ENCODE measurements at places on chromosomes 12 and 14.

GRCh38 chr12:29053567-29053966 lies 95.5 kb upstream of the FAR2 start:
- DNase-seq: no peak

DNA sequence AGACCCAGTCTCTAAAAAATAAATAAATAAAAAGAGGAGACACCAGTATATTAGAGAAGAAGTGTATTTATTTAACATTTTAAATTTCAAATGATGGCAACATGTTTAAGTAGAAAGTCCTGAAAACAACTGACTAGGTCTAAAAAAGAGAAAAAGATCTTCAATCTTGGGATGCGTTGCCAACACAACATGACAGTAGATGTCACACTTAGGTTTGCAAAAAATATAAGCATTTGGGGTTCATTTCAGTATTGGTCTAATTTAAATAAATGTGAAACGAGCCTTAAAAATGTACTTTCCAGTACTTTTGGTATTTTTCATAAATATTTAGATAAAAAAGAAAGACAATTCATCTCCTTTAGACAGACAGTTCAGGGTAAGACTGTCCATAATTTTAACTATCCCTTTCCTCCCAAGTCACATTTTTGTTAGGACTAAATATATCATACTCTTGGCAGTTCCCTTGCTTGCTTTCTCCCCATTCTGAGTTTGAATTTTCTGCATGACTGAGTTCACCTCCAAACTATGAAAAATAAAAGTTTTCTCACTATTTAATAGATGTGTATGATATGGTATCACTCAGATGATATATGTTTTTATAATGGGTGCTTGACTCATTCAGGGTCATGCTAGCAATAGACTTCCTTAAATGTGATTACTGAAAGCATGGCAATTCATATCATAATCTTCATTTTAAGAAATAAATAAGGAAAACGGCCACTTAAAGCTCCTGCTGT lies 4.3 kb downstream of the C14orf93 start:
- no peak for DNase-seq

DNA sequence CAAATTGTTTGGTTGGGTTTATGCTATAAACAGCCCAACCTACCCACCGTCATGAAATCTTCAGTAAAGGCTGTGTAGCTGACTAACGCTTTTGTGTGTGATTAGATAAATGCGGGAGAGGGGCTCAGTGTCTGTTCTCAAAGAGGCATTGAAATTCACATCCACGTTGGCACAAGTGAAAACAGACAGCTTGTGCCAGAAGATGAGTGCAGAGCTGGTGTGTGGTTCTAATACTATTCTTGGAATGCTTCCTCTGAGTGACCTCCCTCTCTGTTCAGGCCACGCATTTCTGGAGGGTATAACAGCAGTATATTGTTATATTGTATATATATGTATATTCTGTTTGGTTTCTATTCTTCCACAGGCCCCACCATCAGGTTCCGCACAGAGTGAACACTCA lies 263.8 kb downstream of the APAF1 start:
- no peak for DNase-seq

DNA sequence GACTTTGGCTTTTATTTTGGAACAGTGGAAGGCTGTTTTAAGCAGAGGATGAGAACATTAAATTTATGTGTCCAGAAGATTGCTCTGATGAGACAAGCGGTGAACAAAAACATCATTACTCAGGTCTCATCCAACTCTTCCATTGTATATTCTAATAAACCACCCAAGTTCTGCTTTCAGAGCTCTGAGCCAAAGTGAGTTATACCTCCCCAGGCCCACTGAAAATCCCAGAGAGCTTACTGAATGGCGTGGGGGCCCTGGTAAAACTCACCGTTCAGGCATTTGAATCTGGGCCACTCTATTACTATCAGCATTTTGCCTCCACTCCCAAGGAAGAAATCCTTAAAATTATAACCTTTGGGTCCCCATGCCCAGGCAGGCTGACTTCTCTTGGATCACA lies 122.0 kb upstream of the HIF1A start:
- no peak for DNase-seq

DNA sequence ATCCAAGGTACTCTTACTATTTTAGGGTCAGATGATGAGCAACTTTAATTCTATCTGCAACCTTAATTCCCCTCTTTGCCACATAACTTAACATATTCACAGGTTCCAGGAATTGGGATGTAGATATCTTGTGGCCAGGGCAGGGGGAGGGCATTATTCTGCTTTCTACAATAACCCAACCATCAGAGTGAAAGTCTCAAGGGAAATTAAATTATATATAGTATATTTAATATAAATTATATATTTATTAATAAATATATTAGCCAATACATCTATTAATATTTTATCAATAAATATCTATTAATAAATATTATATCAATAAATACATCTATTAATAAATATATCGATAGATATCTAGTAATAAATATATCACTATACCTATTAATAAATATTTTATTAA lies 11.7 kb upstream of the RAB21 start:
- DNase-seq: no peak

DNA sequence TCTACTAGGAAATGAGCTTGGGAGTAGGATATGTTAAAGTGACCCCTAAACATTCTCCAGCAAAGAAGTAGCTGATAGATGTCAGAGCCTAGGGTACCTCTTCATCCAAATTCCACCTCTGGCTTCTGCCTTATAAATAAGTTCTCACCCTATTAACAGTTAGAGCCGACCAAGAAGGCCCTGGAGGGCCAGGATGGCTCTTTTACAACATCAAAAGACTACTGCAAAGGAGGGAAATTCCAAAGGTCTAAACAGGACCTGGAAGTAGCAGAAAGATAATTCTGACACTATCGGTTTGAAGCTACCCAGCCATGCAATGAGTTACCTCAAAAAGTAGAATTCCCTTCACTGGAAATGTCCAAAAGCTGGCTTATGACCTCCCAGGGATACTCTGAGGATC lies 90.0 kb downstream of the PPM1H start:
- no peak for DNase-seq

DNA sequence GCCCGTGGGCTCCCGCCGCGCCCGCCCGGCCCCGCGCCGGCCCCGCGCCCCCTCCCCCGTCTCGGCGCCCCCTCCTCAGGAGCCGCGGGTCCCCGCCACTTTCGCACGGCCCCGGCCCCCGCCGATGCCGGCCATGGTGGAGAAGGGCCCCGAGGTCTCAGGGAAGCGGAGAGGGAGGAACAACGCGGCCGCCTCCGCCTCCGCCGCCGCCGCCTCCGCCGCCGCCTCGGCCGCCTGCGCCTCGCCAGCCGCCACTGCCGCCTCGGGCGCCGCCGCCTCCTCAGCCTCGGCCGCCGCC lies 263 bp downstream of the RCOR1 start:
- DNase-seq: peak; percentile 6

DNA sequence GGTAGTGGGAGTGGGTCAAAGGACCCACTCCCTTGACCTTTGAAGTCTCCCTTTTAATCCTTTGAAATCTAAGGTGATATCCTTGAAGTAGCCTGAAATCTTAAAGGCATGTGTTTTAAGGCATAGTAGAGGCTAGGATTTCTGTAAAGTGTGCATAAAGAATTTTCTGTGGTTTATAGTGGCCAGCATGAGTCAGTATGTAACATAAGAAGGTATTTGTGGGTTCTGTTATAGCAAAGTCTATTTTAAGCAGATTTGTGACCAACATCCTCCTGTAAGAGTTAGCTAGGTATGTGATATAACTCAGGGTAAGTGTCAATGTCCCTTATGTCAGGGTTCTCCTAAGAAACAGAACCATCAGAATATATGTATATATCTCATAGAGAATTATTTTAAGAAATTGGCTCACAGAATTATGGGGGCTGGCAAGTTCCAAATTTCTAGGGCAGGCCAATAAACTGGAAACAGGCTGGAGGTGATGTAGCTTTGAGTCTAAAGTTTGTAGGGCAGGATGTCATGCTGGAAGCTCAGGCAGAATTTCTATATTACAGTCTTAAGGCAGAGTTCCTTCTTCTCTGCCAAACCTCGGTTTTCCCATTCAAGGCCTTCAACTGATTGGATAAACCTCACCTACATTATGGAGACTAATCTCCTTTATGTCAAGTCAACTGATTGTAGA lies 18.7 kb upstream of the EPYC start:
- DNase-seq: no peak

GRCh38 chr12:111174251-111174960 lies 194.5 kb downstream of the PHETA1 start:
- DNase-seq: no peak

- DNase-seq: no peak
Measured at GRCh38 chr14:96514694-96515093, 12.5 kb downstream of the PAPOLA start.

- no peak for DNase-seq
Measured at GRCh38 chr12:39005671-39006070, 100.3 kb upstream of the CPNE8 start.

DNA sequence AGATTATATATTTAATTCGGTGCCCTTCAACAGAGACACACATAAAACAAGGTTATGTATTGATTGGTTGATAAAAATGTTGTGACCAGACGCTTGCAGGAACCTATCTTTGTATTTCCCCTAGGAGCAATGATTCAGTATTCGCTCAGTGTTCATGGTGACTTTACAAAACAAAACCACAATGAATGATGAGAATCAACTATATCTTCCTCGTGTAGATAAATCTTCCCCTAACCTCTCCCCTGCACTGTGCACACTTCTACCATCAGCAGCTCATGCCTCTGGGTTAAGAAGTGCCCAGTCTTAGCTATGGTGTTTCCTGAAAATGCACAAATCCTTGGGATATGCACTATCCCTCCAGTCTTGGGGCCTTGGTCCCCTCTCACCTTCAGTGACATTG lies 16.3 kb downstream of the RIN3 start:
- DNase-seq: no peak

- no peak for DNase-seq
Measured at GRCh38 chr12:19144287-19144686, 14.8 kb downstream of the PLEKHA5 start.

GRCh38 chr12:12550277-12550676 lies 12.4 kb downstream of the DUSP16 start:
- no peak for DNase-seq

GRCh38 chr12:8087666-8088065 lies 5.6 kb downstream of the NECAP1 start:
- DNase-seq: no peak

GRCh38 chr12:38995249-38995648 lies 89.9 kb upstream of the CPNE8 start:
- DNase-seq: no peak
